Adrenal gland (tissue), 19 donors: ENCODE measurements at places on chromosomes 1 and 21.

DNA sequence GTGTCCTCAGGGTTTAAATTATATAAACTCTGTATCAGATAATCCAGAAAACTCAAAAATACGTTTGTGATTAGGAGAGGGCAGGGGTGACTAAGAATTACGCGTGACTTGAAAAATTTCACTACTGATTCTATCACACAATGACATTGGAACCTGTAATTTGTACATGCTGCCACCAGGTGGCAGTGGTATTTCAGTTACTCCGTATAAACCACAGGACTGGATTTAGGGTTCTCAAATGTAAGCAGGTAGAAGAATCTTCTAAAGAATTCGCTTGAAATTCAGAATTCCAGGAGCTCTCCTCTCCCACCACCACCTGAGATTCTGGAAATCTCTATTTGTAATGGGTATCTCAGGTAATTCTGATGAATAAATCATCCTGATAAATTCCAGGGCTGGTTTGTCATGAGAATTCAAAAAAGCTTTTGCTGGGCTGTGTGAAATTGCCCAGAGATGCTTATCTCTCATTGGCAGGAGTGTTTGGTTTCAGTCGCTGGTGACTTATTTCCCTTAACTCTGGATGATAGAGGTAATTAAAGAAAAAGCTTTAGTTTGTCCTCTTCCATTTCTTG, 1.7 kb upstream of the KRTAP7-1 start:
- no peak overlapping the region for H3K27ac ChIP-seq
- H3K27me3 ChIP-seq = no peaks in the 10 kb centered on the region
- H3K4me3 ChIP-seq = no peak overlapping the region
- no peaks in the 10 kb centered on the region for H3K4me1 ChIP-seq

DNA sequence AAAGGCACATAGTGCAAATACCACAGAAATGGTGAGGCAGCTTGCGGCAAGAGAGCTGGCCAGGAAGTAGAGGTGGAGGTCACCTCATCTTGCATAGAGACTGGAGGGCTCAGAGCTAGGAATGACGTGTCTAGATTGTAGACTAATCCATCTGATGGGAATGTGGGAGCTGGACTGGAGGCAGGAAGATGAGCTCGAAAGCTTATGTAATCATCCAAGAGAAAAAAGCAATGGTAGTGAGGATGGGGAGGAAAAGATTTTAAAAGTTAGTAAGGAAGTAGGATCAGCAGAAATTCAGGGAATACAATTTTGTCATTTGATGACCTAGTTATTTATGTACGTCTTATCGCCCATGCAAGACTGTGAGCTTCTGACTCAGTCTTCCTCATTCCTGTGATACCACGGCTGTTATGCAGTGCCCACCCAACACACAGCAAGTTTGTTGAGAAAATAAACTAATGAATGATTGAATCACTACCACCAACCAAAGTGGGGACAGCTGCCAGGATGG, 123.9 kb downstream of the RRAGC start:
- H3K27ac ChIP-seq = no peak overlapping the region
- no peaks in the 10 kb centered on the region for H3K36me3 ChIP-seq
- no peak overlapping the region for H3K4me3 ChIP-seq
- DNase-seq = no peak
- H3K27me3 ChIP-seq = no peaks in the 10 kb centered on the region

DNA sequence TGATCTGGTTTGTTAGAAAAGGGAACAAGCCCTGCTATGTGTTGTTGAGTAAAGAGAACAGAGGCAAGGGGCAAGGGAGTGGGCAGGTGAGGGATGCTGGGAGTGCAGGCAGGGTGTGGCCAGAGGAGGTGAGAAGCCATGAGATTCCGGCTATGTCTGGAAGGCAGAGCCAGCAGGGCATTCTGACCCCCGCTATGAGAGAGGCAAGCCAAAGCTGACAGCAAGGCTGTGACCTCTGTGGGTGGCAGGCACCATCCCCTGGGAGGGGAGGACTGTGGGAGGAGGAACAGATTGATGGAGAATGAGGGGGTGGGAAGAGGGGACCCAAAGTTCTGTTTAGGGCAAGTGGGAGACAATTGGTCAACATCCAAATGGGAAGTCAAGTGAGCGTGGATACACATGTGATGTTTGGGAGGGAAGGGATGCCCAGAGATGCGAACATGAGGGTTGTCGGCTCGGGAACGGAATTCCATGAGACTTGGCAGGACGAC, 19.5 kb upstream of the PADI6 start:
- H3K36me3 ChIP-seq = no peaks in the 10 kb centered on the region
- no peak for DNase-seq
- no peak overlapping the region for H3K4me3 ChIP-seq
- H3K4me1 ChIP-seq = no peaks in the 10 kb centered on the region
- H3K27ac ChIP-seq = no peak overlapping the region
- no peaks in the 10 kb centered on the region for H3K27me3 ChIP-seq

DNA sequence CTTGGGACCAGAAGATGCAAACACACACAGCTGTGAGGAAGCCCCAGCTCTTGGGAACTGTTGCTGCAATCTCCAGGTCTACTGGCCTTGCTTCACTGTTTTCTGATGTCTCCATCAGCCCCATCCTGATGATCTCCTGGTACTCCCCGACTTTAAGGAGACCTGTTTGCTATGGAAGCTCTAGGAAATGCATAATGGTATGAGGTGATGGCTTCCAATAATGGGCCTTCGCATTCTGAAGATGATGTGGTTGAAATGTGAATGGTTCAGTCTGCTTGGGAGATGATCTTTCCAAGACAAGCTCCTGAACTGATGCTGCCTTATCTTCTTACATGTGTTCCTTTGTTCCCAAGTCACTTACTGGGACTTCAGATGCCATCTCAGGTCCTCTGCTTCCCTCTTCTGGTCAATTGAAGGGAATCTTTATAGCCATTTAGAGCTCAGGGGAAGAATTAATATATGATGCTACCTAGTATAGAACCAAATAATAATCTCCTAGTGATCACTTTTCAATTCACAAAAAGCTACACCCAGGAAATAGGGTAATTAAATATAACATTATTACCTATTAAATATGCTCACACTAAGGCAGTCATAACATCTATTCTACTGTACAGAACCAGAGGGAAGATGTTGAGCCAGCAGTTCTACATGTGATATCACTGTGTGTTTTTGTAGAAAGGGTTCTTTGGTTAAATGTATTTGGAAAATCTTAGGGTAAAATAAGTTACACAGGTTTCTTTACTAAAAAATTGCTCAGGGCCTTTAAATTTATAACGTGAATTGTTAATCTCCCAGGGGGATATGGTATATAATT, 73.9 kb upstream of the VTCN1 start:
- DNase-seq = no peak
- H3K36me3 ChIP-seq = no peaks in the 10 kb centered on the region
- H3K4me1 ChIP-seq = no peaks in the 10 kb centered on the region
- H3K4me3 ChIP-seq = no peak overlapping the region
- H3K27me3 ChIP-seq = no peaks in the 10 kb centered on the region
- H3K27ac ChIP-seq = no peak overlapping the region

DNA sequence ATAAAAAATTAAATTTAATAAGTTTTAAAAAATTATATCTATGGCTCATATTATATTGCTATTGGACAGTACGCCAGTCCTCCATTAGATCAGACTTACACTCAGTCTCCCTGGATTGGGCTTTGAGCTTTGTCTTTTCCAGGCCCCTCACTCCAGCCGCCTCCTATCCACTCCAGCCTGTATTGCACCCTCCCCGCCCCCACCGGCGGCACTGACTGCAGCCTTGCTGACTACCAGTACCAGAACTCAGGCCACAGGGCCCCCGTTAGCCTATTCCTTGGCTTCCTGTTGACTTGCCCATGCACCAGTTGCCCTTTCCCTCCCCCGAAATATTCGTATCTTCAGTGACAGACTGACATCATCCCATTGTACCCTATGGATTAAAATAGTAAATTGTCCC, 127.9 kb downstream of the CSMD2 start:
- H3K36me3 ChIP-seq = no peaks in the 10 kb centered on the region
- H3K4me3 ChIP-seq = no peak overlapping the region
- DNase-seq = no peak
- no peak overlapping the region for H3K27ac ChIP-seq
- no peaks in the 10 kb centered on the region for H3K27me3 ChIP-seq

GRCh38 chr1:171655746-171656116, 3.2 kb upstream of the MYOC start:
- no peak overlapping the region for H3K27ac ChIP-seq
- H3K4me3 ChIP-seq = no peak overlapping the region
- H3K27me3 ChIP-seq = no peaks in the 10 kb centered on the region
- no peaks in the 10 kb centered on the region for H3K36me3 ChIP-seq
- no peaks in the 10 kb centered on the region for H3K4me1 ChIP-seq

DNA sequence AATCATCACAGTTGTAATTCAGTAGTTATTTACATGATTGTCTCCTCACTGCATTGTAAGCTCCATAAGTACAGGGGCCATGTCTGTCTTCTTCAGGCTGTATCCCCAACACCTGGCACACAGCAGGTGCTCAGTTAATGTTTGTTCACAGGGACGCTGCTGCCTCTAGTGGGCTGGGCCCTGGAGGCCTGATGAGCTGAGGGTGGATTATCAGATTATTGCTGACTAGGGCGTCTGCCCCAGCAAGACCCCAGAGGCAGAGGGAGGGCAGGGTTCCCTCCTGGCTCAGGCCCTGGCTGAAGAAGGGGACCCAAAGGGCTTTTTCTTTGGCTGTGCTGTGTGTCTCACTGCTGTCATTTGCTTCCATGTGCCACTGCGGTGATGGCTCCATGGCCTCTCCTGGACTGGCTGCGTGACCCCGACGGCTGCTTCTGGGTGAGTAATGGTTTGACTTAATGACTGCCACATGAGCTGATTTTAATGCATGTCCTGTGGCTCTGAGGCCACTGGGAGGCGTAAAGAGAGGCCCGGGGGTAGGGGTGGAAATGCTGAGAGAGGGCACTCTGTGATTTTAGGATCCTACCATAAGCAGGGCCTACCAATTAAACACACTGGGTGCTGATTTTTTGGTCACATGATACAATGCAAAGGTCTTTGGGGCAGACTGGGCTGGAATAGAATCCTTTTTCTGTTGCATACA, 20.8 kb upstream of the EPB41 start:
- no peak overlapping the region for H3K4me3 ChIP-seq
- H3K36me3 ChIP-seq = no peaks in the 10 kb centered on the region
- no peaks in the 10 kb centered on the region for H3K27me3 ChIP-seq
- H3K27ac ChIP-seq = no peak overlapping the region
- DNase-seq = peak; percentile 24

DNA sequence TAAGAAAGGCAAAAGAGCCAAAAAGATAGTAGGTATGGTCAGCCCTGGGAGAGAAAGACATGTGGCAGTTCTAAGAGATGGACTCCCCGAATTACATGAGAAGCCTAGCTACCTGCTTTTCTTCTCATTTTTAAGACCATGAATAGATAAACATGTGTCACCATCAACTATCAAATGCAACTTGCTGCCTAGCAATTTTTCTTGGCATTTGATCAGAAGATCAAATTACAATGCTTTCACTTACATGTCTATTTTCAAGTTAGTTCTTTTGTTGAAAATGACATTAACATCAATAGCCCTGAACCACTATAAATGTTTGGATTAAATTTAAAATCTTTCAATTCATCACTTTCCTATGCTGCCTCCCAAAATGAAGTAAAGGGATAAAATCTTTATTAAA, 212.3 kb downstream of the HHIPL2 start:
- DNase-seq = no peak
- H3K4me1 ChIP-seq = no peaks in the 10 kb centered on the region
- H3K36me3 ChIP-seq = no peaks in the 10 kb centered on the region
- H3K4me3 ChIP-seq = no peak overlapping the region
- H3K27ac ChIP-seq = no peak overlapping the region
- H3K27me3 ChIP-seq = no peaks in the 10 kb centered on the region

DNA sequence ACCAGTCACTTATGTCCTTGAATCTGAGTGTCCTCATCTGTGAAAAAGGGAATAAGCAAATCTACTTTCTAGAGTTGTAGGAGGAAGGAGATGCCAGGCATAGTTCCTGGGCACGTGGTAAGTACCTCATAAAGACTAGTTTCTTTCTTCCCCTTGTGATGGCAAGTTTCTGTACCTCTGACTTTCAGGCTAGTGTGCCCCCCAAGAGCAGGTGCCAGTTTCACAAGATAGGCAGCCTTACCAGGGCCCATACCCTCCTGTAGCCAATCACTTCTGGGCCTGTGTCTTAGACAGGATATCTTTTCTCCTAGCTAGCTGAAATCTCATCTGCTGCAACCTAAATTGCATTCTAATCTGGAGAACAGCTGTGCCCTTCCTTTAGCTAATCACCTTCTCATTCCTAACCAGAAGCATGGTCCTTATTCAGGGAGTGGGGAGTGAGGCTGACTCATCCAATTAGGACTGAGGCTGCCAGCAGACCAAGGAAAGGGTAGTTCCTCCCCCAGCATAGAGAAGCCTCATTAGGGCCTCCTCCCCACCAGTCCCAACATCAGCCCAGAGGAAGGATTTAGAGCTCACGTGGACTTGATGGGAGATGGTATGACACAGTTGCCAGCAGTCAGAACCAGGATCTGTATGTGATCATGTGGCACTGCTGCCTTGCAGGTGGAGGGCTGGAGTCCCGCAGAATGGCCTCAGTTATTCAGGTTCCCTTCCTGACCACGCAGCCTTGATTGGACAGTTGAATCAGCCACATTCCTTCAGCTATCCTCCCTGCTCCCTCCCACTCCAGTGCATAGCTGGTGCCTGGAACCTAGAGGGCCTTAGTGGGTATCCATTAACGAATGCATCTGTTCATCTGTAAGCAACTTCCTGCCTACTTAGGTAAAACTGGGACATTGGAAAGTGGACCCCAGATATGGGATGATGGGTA, 7.9 kb downstream of the KLHDC8A start:
- H3K36me3 ChIP-seq = no peaks in the 10 kb centered on the region
- no peak for DNase-seq
- peaks cover 3% of the 10 kb centered on the region for H3K27me3 ChIP-seq
- H3K4me1 ChIP-seq = peaks cover 5% of the 10 kb centered on the region

DNA sequence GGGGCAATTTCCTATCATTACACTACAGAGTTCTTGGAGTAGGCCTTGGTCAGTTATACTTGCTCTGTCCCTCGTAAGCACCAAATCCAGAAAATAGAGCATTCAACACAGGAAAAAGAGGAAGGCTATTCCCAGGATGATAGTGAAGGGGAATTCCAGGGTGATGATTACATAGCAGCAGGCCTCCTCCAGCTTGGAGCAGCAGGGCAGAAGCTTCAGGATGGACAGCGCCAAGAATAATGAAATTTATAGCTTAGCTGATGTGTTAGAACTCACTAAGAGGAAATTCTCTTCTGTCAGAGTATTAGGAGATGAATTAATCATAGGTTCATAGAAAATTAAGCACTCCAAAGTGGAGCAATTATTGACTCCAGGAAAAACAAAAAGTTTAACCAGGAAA, 10.8 kb upstream of the SMAP2 start:
- H3K36me3 ChIP-seq = no peaks in the 10 kb centered on the region
- H3K27me3 ChIP-seq = peaks cover 6% of the 10 kb centered on the region
- H3K4me1 ChIP-seq = no peaks in the 10 kb centered on the region
- no peak overlapping the region for H3K4me3 ChIP-seq
- no peak for DNase-seq
- no peak overlapping the region for H3K27ac ChIP-seq

- no peak for DNase-seq
- H3K36me3 ChIP-seq = no peaks in the 10 kb centered on the region
- no peak overlapping the region for H3K4me3 ChIP-seq
- no peaks in the 10 kb centered on the region for H3K27me3 ChIP-seq
- H3K4me1 ChIP-seq = no peaks in the 10 kb centered on the region
These were observed 83.6 kb upstream of the FOXD3 start for GRCh38 chr1:63238721-63239120.

GRCh38 chr1:54543729-54544496, 4.1 kb upstream of the ACOT11 start:
- no peaks in the 10 kb centered on the region for H3K27me3 ChIP-seq
- no peaks in the 10 kb centered on the region for H3K36me3 ChIP-seq
- no peak overlapping the region for H3K27ac ChIP-seq
- no peak overlapping the region for H3K4me3 ChIP-seq
- DNase-seq = no peak
- peaks cover 27% of the 10 kb centered on the region for H3K4me1 ChIP-seq
